ENCODE measurements at places on chromosomes 1 and 21. TPM values are rescaled to one million over a fixed set of nuclear protein-coding genes. Genes with fewer than 3 reads are reported as not detected.

GRCh38 chr21:46243325-46243724 is 14.8 kb upstream of the LSS start:
- no peak for DNase-seq

GRCh38 chr1:202014915-202015661 is 4.7 kb downstream of the ELF3 start:
- DNase-seq: no peak

DNA sequence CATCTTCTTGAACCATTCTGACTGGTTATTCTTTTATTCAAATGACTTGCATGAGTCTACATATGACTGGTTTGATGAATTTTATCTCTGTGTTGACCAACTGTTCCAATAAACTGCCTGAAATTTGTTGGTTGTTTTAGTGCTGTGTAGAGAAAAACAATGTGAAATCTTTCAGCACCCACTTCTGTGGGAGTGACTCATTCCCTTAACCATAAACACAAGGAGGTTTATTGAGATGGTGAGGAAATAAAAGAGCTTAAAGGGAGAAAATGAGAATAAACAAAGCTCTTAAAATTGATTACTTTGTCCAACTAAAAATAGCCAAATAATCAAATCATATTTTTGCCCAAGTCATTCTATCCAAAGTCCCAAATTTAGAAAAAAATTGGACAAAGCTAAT is 341.1 kb downstream of the TGFB2 start:
- DNase-seq: no peak

DNA sequence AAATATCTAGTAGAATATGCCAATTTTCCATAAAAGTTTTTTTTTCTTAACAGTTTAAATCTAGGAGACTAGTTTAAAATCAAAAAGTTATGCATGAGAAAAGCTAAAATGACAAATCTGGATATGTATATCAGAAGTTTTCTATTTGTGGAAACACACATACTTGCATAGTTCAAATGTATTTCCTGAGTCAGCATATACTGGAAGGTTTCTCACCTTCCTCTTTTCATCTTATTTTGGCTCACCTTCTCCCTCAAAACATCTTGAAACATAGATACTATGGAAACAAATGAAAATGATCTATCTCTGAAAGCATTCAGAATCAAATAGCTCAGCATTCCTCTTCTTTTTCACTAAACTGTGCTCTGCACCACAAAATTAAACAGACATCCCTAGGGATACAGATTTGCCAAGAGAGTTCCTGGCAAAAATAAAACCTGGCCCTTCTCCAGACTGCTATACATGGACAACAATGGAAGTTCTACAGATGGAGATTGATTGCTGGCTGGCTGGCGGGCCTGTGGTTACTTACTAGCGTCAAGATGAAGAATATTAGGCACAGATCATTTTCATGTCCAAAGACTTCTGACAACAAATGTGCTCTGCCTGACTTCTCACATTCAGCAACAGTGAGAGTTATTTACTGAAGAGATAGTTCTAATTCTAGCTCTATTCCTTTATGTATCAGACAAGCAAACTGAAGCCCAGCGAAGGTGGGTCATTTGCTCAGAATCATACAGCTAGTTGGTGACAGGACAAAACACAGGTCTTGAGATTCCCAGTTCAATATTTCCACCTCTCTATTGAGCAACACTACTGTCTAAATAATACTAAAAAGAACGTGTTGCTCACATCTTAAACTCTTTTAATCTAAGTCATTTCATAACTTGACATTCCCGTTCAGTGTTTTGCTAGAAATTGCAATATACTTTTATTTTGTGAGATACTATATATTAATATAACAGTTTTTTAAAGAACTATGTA is 26.6 kb downstream of the DIPK1A start:
- no peak for DNase-seq

DNA sequence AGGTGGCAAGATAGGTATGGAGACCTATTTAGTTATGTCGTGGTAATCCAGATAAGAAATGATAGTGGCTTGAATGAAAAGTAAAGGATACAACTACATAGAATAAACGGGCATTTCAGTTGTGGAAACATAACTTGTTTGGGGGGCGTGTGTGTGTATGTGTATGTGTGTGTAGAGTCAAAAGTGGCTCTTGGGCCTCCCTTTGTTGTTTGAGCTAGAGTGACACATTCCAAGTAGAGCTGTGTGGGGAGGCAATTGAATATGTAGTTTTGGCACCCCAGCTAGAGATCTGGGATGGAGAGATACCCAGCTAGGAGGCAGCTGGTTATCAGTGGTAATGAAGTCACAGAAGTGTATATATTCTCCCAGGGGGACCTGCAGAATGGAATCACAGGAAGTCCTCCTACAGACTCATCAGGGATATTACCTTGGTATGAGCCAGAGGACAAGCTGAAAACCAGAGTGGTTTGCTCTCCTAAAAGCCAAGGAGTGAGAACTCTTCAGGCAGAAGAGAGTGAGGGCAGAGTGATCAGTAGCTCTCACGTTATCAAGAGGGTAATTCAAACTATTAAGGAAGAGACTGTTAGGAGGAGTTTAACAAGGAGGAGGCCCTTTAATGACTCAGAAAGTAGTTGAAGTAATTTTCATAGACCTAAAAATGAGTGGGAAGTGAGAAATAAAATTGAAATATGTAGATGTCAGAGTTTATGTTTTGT is 5.1 kb downstream of the CR1L start:
- no peak for DNase-seq

GRCh38 chr1:201514466-201514865 is 7.5 kb upstream of the CSRP1 start:
- DNase-seq: no peak

- no peak for DNase-seq
Observed at GRCh38 chr1:18328803-18329202, 151.9 kb upstream of the KLHDC7A start.

- no peak for DNase-seq
Observed at GRCh38 chr21:38598413-38598812, 100.1 kb upstream of the ERG start.

GRCh38 chr21:36820176-36821031 is 121.5 kb downstream of the SIM2 start:
- DNase-seq: peak; percentile 89

DNA sequence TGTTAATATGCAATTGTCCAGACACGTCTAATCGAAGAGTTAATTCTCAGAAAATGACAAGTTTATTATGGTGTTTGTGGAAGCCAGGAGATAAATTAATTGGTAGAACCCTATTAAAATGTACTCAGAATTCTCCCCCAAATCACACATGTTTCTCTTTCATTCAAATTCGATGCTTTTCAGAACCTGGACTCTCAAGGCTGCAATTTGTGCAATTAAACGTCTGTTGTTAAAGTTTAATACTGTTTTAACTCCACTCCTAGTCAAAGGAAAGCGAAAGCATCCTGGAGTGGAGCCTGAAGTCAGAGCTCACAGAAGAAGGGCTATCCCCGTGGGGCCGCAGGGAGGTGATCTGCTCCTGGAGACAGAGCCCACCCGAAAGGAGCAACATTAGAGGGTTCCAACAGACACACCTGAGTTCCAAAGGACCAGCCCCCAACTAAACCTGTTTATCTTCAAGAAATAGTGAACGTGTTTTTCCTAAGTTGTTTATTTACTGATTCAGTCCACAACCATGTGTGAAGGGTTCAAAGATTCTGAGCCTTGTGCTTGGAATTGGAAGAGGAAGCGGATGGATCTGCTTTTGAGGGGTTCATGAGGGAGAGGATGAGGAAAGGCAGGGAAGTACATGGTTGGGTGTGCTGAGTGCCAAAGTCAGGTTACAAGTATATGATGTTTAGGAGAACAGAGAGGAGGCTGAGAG is 68.0 kb upstream of the AKT3 start:
- DNase-seq: no peak

DNA sequence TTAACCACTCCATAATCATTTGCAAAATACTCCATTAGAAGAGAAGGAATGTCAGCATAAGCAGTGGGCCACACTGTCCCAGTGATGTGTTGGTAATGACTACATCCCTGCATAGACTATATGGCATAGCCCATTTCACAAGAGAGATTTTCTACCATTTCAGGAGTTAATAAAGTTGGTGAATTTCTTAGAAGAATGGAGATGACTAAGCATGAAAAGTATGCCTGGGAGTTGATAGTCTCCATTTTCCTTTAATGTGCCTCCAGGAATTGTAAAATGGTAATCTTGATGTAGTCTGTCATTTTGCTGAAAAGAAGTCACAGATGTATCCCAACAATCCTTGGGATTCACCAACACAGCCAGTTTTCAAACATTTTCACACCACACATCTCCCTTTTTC is 608.8 kb upstream of the CHRM3 start:
- DNase-seq: no peak

DNA sequence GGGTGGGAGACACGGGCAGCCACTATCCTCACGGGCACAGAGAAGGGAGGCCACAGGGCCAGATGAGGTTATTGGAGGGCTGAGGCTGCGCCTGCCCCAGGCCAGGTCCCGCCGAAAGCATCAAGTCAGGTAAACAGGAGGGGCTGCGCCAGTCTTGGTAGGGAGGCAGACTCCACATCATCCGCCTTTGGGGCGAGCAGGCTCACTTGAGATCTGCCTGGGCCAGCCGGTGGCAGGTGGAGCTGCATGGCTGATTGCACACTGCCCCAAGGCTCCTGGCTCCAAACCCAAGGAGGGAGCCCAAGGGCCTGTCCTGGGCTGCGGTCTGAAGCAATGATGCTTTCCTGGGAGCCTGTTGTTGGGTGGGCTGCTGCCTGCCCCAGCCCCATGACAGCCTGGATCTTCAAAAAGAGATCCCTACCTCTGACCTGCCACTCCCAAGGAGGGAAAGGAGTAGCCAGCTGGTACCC is 4.6 kb downstream of the SMIM1 start:
- no peak for DNase-seq

DNA sequence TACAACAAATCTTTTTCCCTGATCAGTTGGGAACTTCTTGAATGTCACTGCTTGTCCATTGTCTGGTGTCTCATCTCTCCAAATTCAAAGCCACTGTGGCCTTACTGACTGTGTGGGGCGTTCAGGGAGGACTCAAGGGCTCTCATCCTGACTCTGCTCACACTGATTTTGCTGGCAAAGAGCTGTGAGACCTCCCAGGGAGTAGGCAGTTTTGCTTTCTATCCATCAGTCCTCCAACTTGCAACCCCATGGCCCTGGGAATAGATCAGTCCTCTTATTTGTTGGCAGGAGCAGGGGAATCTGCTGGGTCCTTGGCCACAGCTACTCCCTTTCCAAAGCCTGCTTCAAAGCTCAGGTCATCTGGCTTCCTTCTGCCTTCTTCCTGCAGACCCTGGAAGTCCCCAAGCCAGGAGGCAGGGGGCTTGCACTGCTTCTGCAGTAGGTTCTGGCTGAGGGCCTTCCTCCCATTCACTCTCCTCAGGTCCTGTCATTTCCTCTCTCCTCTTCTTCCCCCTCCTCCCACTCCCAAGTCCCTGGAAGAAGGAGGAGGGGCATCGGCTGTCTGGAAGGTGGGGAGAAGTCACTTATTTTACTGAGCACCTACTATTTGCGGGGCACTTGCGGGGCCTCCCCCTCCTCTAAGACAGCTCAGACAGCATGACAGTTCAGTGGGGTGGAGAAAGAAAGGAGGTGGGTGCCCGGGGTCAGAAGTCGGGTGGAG is 876 bp upstream of the NAV1 start:
- peak; percentile 69 for DNase-seq

- no peak for DNase-seq
Observed at GRCh38 chr1:199725002-199725565, 302.4 kb upstream of the NR5A2 start.

DNA sequence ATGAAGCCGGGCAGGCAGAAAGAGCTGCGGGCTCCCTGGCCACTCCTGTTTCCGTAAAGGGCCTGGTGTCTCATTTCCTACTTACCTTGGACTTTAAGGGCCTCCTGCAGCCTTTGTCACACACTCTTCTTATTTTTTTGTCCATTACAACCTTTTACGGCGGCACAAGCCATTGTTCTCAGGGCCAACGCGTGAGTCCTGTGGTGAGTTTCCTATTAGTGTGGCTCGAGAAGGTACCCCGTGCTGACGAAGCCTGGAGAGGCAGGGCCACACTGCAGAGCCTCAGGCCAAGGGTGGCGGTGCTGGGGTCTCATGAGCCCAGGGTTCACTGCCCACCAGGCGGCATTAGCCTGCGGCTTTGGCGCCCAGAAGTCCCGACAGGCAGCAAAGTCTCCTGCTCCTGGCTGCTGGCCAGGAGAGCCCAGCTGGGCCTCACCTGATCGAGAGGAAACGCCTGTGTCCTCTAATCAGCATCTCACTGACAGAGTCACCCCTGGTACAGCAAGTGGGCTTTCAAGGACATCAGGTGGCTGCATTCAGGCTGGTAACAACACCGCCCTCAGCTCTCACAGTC is 62.0 kb downstream of the SIK1 start:
- no peak for DNase-seq

DNA sequence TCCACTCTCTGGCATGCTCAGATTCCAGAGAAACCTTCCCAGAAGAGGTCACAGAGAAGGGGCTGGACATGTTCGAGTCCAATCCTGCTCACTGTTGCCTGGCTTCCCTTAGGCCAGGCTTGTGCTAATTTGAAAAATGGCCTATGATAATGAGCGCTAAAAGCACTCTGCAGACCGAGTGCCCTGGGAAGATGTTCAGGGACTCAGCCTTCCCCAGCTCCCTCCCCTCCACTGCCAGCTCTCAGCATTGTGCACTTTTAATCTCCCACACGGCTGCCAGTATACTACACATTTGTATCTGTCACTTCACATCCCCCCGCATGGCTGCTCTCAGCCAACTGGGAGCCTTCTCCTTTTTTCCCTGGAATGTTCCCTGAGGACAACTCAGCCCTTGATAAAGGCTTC is 24.1 kb downstream of the FAM163A start:
- DNase-seq: no peak

GRCh38 chr1:180360333-180361075 is 130.4 kb downstream of the LHX4 start:
- no peak for DNase-seq

- no peak for DNase-seq
Observed at GRCh38 chr1:95145493-95145892, 28.3 kb downstream of the TLCD4 start.

GRCh38 chr21:42989816-42990650 is 15.7 kb downstream of the PKNOX1 start:
- no peak for DNase-seq

GRCh38 chr1:192700834-192701271 is 64.9 kb downstream of the RGS13 start:
- no peak for DNase-seq

GRCh38 chr1:22143065-22144033 is at the start of gene WNT4:
WNT4 (minus strand) TSS chr1:22143097; CDS start chr1:22142922, 175 bp downstream.
- DNase-seq: peak; percentile 96

- DNase-seq: no peak
Observed at GRCh38 chr1:109850194-109850593, 60.5 kb upstream of the CSF1 start.

- DNase-seq: no peak
Observed at GRCh38 chr1:231722356-231722755, 95.8 kb downstream of the DISC1 start.

ADCY10 gene
- 0.67 TPM for total RNA-seq

PLPPR4 gene
- total RNA-seq: 0.90 TPM

AMY1C gene
- not detected for total RNA-seq

PRRX1 gene
- not detected for total RNA-seq

LPGAT1 gene
- total RNA-seq: 20.2 TPM

CACNA1S gene
- not detected for total RNA-seq

NUF2 gene
- 98.7 TPM for total RNA-seq

PYHIN1 gene
- not detected for total RNA-seq
